Activated naive CD4-positive, alpha-beta T cell treated with Interleukin-2 at 50 U/mL for 16 hours (primary cell): ENCODE measurements at places on chromosomes 3 and 15.
A peak's percentile ranks its signal among the peaks of the same experiment; 100 is the strongest.

DNA sequence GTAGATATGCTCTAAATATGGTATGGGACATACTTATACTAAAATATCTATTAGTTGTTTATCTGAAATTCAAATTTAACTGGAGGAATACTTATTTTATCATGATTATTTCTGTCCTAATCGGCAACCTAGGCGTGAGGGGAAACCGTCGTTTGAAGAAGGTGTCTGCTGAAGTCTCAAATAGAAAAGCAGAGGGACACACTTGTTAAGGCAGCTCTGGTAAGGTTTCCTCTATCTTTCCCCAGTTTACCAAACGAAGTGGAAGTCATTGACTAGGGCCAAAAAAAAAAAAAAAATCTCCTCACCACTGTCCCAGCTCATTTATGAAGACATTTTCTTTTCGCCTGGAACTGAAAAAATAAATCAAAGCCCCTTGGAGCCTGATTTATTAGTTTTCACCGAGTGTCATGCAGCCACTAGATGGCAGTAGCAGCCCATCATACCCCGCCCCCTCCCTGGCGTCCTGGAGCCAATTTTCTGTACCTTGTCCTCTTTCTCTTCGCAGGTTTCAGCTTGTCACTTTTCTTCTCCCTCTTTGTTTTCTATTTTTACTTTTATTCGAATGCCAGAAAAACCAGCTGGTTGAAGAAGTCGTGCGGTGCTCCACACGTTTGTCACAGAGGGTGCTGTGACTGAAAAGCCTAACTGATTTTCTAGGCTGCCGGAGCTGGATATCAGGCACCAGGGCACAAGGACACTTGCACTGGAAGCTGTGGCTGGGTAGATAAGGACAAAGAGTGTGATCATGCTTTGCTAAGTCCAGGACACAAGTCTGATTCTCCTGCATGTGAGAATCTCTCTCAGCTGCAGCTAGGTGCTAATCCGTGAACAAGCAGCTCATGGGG, 238.7 kb downstream of the ZPLD1 start:
- peak; percentile 55 for DNase-seq

- no peak for DNase-seq
Measured at GRCh38 chr3:82194870-82195269, 433.4 kb upstream of the GBE1 start.

DNA sequence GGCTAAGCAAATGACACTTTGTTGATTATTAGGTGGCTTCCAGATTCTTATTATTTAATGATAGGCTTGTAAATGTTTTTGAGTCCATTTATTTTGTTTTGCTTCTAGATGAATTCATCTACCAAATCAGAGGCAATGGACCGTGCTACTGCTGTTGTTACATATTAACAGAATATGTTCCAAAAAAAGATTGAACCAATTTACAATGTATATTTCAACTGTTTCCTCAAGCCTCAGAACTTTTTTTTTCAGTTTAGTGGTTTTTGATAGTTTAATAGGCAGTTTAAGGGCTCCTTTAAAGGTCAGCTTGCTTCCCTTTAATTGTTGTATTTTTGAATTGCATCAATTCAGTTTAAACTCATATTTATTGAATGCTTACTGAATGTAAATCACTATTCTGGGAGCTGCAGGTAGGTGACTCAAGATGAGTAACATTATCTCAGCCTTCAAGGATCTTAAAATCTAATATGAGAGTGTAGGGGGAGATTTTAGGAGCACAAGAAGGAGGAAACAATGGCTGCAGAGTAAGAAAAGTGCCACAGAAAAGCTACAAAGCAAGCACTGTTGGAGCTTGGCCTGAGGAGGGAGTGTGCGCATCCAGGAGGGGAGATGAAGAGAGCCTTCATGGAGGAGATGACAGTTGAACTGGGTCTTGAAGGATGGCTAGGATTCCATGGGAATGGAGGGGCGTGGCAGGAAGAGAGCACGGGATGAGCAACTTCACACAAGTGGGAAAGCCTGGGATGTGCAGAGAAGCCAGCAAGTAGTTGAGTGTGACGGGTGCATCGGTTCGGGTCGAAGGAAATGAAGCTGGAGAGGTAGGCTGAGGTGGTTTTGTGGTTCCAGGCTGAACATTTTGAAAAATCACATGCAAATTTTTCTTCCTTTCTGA, 14.7 kb downstream of the MAP2K1 start:
- no peak for DNase-seq

- DNase-seq = no peak
Measured at GRCh38 chr3:157667493-157667892, 164.3 kb upstream of the VEPH1 start.

DNA sequence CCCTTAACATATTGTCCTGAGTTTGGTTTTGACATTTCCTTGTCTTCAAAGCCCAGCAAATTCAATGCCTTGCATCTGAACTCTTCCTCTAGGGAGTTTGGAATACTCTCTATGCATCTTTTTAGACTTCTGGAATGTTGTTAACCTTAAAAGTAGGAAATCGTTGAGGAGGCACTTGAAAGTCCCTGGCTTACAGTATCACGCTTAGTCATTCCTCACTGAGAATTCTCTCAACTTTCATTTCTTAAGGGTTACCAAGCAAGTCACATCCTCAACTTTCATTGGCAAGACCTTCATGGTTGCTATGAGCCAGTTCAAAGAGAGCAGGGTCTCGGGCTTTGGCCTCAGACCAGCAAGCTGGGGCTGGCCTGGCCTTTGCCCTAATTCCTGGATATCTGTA, 89.9 kb downstream of the ASB7 start:
- DNase-seq = no peak

DNA sequence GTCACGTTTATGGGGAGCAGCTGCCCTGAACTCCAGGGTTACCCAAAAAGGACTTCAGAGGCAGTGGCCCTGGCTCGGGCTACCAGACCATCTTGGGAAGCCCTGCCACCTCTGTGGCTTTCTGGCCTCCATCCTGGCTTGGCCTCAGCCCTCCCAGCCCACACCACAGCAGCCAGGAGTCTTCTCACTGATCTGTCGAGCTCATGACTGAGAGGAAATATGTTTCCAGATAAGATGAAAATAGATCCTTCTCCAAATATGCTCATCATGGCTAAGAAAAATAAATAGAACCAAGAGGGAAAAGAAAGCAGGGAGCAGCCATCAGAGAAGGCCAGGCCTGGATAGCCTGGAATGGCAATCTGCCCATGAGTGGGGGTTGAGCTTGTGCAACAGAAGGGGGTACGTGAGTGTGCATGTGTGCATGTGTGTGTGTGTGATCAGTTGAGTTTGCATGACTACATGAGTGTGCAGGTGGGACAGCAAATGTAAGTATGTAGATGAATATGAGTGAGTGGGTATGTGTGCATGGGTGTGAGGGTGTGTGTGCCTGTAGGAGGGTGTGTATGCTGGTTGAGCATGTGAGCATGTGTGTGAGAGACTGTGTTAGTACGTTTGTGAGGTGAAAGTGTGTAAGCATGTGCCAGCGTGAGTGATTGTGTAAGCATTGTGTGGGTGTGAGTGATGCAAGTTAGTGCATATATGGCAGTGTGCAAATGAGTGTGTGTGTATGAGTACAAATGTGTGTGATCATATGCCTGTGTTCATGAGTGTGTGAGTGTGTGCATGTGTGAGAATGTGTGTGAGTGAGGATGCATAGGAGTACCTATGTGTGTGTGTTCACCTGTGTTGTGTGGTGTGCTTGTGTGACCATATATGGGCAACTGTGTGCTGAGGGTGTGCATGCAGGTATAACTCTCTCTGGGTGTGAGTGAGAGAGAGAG, 9.9 kb upstream of the RFT1 start:
- DNase-seq = no peak

GRCh38 chr15:78715930-78716329, 74.9 kb upstream of the CHRNB4 start:
- DNase-seq = no peak

DNA sequence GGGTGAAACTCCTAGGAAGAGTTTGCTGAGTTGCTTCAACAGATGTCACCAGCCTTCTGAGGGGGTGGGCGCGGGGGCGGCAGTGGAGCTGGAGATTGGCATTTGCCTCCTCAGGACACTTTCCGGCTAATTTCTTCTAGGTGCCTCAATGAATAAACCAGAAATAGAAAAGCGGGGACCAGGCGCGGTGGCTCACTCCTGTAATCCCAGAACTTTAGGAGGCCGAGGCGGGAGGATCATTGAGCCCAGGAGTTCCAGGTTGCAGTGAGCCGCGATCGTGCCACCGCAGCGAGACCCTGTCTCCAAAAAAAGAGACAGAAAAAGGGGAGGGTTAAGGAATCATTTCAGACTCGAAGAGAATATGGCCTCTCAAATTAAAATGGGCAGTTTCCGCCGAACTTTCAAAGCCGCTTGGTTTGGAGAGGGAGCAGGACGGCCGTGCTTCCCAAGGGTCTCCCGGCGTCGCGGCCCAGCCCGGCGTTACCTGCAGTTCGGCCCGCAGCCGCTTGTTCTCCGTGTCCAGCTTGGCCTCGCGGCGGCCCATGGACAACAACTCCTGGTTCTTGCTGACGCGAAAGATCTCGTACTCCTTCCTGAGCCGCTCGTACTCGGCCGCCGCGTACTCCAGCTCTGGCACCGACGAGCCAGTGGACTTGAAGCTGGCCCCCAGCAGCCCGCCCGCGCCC, 587 bp downstream of the NPHP3 start:
- peak; percentile 9 for DNase-seq

- no peak for DNase-seq
Measured at GRCh38 chr3:30438126-30438525, 168.3 kb upstream of the TGFBR2 start.

DNA sequence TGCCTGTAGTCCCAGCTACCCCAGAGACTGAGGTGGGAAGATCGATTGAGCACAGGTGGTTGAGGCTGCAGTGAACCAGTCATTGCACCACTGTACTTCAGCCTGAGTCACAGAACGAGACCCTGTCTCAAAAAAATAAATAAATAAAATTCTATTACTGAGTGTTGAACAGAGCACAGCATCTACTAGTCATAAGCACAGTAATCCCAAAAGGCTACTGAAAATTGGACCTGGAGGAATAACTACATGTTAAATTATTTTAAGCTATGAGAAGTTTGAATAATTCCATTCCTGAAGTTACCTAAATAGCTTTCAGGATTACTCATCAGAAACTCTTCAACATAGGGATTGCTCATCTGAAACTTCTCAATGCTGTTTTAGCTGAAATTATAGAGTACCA, 43.4 kb downstream of the ARMC8 start:
- no peak for DNase-seq

- DNase-seq = no peak
Measured at GRCh38 chr15:31156808-31157207, 55.3 kb upstream of the TRPM1 start.

DNA sequence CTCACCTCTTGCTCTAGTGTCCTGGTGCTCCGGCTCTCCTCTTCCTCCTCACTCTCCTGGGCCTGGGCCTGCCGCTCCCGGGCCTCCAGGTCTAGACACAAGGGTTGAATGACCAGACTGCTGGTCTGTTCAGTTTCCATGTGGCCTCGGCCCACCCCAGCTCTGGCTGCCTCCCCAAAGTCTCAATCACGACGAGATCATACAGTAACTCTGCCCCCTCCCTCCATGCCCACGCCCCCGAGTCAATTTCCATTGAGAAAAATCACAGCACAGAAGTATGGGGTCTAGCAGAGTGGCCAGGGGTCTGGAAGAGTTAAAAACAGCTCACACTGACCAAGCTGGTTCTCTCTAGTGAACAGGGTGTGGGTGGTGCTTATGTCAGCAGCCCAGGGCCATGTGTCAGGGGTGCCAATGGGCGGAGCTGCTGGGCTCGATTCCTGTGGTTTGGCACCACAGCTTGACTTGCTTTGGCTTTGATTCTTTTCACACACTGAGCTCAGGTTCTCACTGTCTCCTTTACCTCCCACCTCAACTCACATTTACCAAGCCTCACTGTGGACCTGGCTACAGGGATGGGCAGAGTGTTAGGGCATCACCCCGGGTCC, 6.9 kb downstream of the C15orf62 start:
- peak; percentile 39 for DNase-seq

DNA sequence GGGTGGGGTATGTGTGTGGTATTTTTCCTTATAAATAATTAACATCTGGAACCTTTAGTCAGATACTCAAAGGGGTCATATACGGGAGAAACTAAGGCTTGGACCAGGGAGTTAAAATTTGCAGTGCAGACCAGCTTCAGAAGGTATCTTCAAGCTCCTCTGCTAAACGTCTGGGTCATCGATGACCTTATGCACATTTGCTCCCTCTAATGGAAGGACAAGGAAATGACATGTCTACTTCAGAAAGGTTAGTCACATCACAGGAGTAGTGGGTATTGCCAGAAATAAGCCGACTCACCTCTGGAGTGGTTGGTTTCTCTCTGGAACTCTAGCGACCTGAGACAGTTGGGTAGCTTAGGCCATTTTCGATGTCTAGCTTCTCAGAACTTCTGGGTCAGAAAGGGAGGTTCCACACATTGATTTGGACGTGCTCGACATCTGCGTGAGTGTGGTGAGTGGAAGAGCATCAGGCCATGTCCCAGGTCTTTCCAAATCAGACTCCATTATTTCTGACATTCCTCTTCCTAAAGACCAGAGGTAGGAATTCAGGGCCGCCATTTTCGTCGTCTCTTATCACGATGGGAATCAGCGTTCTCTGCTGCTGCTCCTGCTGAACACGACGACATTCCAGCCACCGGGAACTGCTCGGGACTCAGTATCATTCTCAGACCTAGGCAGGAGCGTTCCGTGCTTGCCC, 31.8 kb upstream of the RASA2 start:
- DNase-seq = peak; percentile 25

DNA sequence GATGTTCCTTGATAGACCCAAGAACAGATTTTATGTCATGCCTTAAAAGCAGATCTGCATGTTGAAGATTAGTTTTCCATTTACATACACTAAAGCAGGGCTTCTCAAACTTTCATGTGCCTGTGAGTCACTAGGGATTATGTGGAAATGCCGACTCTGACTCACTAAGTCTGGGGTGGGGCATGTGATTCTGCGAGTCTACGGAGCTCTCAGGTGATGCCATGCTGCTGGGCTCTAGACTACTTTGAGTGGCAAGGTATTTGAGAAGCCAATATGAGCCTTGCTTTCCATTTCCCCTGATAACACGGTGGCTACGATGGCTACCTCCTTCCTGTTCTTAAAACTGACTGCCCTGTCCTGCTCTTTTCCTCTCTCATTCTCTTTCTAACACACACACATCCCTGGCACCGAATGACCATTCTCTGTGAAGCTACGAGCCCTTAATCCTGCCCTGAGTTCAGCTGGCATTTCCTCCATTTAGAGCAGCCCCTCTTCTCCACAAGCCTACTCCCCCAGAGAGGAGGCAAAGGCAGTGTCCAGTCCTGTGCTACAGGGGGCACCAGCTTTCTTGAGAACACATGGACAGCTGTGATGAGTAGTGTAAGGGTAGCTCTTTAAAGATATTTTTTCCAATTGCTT, 39.7 kb upstream of the PYGO1 start:
- DNase-seq = no peak
